Mucosa of gallbladder (tissue), 1 donor: ENCODE measurements at places on chromosomes 2 and 18.

DNA sequence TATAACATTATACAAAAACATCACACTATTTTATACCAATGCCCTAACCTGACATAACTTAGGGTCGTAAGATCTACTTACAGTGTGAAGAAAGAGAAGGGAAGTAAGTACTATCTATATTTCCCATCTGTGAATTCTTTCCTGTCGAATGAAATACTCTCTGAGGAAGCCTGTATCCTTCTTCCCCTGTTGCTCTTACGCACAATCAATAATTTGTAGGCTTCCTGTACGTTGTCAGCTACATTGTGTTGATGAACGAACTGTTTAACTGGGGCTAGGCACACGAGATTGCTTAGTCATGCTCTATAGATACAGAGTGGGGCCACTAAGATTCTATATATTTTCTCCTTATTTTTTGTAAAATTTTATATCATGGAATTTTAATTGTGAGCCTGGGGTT lies 1125.0 kb upstream of the CELF4 start:
- no peak for DNase-seq

GRCh38 chr2:3682811-3683210 lies 20.6 kb upstream of the DCDC2C start:
- no peak for DNase-seq

DNA sequence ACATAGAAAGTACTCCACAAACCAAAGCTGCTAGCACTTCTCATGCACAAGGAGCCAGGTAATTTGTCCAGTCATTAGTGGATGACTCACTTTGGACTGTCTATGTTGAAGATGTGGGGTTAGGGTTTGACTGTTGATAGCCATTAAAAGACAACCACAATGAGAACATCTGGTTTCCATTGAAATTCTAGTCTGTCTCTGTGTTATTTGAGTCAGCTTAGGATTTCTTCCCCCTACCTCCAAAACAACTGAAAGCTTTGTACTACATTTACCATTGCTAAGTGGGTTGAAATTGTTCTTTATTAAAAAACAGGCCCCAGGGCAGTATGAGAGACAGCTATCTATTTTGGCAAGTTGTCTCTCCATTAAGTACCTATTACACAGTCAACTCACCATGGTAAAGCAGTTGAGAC lies 50.2 kb upstream of the ANKRD44 start:
- no peak for DNase-seq

DNA sequence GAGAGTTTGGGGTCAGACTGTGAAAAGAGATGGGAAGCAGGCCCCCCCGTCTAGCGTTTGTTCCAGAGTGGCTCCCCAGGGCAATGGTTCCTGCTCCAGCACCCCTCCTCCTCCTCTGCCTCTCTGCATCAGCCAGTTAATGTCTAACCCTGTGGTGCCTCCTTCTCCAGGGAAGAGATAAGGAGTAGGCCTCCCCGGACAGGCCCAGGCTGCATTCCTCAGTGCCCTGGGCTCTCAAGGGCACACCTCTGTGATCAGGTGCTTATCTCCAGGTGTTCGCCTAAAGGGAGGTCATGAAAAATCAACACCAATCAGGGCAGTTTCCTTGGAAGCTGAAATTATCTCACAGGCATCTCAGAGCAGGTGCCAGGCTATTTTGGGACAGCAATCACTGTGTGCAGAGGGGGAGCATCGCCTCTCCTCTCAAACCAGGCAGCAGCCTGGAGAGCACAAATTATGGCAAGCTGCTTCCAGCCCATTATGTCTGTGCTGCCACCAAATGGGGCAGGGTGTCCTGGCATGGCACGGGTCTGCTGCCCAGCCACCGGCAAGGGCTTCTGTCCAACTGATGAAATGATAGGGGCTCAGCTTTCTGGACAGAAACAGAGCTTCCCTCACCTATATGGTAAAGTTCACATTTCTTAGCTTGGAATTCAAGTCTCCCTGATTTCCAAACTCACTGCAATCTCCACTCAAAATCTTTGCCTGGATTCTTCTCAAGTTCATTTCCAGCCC lies 255.8 kb upstream of the SLC14A2 start:
- peak; percentile 89 for DNase-seq

GRCh38 chr2:37211212-37211611 lies 14.9 kb downstream of the CEBPZOS start:
- DNase-seq, result no peak

DNA sequence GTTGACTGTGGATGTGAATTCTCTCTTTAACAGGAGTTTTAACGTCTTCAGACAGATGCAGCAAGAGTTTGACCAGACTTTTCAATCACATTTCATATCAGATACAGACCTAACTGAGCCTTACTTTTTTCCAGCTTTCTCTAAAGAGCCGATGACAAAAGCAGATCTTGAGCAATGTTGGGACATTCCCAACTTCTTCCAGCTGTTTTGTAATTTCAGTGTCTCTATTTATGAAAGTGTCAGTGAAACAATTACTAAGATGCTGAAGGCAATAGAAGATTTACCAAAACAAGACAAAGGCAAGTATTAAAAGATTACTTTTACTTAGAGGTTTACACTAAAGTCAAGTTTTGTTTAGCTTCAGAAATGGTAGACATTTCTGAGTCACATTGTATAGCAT lies 30.2 kb upstream of the TYMS start:
- DNase-seq, result no peak

GRCh38 chr18:10121786-10122515 lies 208.1 kb downstream of the VAPA start:
- no peak for DNase-seq

DNA sequence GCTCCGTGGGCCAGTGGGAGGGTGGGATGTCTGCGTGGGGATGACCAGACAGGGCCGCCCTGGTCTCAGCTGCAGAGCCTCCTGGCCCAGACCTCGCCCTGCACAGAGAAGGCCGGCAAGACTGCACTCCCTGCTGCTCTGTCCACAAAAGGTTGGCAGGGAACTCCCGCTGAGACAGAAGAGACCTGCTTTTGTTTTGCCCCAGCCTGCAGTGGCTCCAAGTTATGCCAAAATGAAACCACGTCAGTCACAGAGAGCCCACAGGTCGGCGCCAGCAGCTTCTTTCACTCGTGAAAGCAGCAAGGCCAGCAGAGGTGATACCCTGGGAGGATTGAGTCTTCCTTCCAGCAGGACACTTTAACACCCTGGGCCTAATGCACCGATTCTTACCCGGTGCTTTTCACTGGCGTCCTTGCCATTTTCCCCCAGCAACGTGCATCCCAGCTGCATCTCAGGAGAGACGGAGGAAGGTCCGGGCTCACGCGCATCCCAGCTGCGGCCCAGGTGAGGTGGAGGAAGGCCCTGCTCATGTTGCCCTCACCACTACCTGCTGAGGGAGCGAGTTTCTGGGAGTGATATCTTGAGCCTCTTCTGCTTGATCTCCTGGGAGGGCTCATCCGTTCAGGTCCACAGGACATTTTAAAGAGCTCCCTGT lies 22.1 kb upstream of the CTDP1 start:
- no peak for DNase-seq

- no peak for DNase-seq
Measured at GRCh38 chr2:2850218-2850755, 519.2 kb upstream of the MYT1L start.

- no peak for DNase-seq
Measured at GRCh38 chr18:24246143-24246542, 107.3 kb downstream of the CABYR start.

DNA sequence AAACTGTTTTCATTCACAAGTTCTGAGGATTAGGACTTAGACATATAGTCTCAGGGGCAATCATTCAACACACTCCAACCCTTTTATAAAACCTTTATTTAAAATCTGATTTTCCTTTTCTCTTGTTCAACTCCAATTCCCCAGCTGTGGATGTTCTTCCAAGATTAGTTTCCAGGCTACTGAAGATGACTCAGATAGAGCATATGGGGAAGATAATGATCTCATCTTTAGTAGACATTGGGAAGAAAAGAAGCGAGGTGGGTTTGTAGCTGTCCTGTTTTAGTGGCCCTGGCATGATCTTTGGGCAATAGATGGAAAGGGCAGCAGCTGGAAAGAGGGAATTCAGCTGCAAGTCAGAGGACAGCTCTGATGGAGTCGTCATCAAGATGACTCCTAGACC lies 247.7 kb upstream of the CCDC68 start:
- DNase-seq, result no peak

DNA sequence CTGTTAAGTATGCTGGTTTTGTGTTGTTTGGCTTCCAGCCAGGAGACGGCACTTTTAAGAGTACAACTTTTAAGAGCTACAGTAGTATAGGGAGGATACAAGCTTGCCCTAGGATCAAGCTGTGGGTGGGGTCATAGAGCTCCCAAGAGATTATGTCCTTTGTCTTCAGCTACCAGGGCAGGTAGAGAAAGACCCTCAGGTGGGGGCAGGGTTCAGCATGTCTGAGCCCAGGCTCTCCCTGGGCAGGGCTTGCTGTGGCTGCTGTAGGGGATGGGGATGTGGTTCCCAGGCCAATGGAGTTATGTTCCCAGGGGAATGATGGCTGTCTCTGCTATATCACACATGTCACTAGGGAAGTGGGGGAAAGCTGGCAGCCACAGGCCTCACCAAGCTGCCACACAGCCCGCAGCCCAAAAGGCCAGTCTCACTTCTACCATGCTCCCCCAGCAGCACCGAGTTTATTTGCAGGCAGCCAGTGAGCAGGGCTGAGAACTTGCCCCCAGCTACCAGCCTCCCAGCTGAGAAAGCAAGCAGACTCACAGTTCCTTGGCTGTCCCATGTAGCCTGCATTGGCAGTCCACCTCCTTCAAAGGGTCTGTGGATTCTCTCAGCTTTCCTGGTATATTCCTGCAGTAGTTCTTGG lies 105.7 kb upstream of the ERBB4 start:
- DNase-seq, result no peak

GRCh38 chr18:25990473-25990872 lies 99.9 kb downstream of the SS18 start:
- DNase-seq, result no peak

DNA sequence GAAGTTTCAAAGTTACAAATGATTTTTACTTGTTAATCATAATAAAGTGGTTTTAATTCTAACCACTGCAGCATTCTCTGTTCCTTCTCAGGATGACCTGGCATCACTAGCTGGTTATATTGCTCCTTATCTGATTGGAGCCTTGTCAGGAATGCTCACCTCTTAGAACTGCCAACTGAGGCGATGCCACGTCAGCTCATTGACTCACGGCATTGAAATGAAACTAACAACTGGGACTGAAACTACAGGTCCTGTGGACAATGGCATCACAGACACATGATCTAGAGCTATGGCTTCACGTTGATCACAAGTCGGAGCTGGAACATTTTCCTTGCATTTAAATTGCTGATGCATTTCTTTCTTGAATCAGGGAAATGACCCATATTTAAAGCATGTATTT lies 54.9 kb upstream of the MAP2 start:
- DNase-seq, result peak; percentile 90

DNA sequence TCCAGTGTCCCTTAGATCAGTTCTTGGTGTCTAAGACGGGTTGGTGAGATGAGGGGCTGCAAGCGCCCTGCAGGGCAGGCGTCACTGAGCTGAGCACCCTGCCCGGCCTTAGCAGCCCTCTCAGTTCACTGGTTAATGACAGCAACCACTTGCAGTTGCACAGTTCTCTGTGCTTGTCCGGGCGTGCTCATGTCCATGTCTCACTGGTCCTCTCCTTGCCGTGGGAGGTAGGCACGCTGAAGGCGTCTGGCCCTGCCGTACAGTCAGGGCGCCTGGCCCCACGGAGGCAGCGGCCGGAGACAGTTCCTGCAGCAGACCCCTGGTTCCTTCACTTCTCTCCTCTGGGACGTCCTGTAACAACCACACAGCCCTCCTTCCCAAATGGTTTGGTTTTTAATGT lies 75.3 kb downstream of the ARHGEF4 start:
- DNase-seq, result no peak

- DNase-seq, result no peak
Measured at GRCh38 chr2:6580982-6581381, 284.7 kb downstream of the CMPK2 start.

DNA sequence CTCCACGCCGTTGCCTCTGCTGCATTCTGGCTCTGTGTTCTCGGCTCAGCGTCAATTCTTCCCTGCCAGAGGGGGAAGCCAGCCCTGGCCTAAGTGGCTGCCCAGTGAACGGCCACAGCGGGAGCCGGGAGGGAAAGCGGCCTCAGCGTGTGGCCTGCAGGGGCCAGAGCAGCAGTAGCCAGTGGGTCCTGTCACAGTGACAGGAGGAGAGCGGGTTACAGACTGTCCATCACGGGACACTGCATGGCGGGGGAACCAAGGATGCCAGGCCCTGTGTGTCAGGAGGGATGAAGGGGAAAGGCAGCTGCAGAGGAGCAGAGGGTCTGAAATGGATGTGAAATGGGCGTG lies 39.7 kb downstream of the PDIA6 start:
- no peak for DNase-seq

DNA sequence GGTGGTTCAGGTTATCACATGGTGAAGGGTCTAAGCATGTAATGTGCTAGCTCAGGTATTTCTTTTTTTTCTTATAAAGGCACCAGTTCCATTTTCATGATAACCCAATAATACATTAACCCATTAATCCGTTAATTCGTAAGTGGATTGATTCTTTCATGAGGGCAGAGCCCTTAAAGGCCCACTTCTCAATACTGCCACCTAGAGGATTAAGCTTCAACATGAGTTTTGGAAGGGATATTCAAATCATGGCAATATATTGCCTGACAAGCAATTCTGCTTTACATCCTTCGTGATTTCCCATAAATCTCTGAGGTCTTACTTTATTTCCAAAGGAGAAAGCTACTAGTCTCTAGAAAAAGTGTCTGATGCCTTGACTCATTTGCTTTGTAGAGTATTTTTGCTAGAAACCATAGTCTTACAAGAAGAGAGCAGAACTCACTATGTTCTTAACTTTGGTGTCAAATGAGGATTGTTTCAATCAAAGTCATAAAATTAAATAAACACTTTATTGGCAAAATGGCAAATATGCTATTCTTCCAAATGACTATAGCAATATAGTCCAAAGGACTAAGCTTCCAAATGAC lies 271.3 kb downstream of the KCNS3 start:
- no peak for DNase-seq
